ENCODE measurements at places on chromosomes 1 and 21.

- DNase-seq, result no peak
Measured at GRCh38 chr1:240239309-240239708, 147.6 kb downstream of the FMN2 start.

DNA sequence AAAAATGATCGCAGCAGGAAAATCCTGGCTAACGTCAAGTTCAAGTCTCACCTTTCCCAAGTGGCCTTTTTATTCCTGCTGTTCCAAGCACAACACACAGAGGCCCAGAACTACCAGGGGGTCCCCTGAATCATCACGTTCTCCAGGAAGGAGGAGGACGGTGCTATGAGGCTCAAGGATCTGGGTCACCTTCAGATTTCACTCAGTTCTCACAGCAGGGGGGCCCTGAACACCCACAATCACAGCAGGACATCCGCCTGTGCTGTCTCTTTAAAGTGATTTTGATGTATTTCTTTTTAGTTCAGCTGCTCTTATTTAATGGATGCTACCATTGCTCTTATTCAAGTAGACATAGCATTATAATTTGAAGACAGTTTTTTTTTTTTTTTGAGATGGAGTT is 173.4 kb downstream of the HUNK start:
- no peak for DNase-seq

DNA sequence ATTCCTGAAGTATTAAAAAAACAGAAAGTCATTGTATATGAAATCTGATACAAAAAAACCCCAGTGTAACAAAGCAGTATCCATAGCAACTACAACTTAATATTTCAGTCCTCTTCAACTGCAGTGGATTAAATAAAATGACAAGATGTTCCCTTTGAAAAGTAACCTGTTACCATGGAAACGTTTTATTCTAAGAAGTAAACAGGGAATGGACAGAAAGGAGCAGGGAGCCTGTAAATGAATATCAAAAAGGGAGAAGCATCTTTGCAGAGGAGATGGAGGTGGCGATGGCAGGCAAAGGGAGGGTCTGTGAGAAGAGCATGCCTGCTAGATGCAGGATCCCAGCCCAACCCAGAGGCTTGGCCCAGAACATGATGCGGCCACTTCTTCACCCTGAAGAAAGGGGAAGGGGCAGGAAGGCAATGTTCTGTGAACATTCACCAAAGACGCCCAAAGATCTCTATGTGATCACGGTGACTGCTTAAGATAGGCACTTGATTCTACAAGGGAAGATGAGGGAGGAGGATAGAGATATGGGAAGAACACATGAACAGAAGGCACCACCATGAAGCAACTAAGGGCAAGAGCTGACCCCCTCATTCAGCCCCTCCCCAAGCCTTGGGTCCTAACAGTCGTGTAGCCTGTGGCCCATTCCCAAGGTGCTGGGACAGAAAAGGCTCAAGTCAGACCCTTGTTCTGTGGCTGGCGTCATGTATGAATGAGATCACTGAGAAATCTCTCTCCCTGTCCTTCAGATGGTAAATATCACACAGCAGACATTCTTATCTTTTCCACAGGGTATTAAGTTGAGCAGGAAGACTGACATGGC is 200.0 kb downstream of the SLC45A1 start:
- peak; percentile 61 for DNase-seq

DNA sequence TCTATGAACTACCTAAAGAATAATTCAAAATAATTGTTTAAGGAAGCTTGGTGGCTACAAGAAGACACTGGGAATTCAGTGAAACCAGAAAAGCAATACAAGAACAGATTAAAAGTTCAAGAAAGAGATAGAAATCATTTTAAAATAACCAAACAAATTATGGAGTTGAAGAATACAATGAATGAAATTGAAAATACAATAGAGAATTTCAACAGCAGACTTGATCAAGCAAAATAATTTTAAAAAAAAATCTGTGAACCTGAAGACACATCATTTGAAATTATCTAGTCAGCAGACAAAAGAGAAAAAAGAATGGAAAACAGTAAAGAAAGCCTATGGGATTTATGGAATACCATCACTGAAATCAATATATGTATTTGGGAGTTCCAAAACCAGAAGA is 31.2 kb upstream of the WNT2B start:
- no peak for DNase-seq

GRCh38 chr1:70086897-70087296 is 118.5 kb downstream of the LRRC40 start:
- no peak for DNase-seq

DNA sequence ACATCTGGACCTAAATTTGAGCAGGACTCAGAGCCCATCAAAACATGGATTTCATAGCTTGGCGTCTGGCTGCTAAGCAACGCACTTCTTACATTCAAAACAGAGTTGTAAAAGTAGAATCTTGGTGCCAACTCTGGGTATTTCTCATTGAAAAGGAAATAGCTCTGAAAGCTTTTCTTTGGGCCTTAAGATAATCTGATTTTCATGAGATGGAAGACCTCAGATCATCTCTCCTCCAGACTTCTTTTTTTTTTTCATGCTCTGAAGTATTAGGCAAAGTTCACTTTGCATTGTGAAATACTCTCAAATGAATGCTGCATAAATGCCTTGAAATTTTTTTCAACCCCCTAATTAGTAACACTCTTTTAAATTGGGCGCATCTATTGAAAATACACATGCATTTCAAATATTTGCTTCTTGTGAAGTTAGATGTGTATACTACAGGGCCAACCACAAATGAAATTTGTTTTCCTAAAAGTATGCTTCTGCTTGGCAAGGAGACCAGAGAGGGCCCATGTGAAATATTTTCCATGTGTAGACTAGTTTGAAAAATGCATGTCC is 4.2 kb downstream of the ADAMTS5 start:
- no peak for DNase-seq

DNA sequence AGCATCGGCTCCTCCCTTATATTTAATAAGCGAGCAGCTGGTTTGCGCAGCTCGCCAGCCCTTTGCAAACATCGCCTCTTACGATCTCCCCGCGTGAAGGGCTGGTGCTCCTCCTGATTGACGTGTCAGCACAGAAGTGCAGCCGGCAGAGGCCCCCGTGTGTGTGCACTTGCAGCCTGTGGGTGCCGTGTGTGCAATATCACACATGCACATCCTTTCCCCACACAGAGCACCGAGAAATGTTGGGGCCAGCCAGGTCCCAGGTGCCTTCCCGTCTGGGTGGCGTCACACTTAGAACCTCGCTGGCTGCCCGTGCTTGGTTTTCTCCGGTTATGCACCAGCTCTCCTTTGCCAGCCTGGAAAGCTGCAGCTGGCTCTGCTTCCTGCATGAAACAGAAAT is 126.6 kb upstream of the AJAP1 start:
- no peak for DNase-seq

- no peak for DNase-seq
Measured at GRCh38 chr1:29519788-29520110, 283.4 kb downstream of the PTPRU start.

- no peak for DNase-seq
Measured at GRCh38 chr1:170935231-170935630, at the start of gene MROH9. Gene MROH9, plus strand, starts transcription at chr1:170935534. Its CDS starts 10,023 bp downstream, at chr1:170945557.

DNA sequence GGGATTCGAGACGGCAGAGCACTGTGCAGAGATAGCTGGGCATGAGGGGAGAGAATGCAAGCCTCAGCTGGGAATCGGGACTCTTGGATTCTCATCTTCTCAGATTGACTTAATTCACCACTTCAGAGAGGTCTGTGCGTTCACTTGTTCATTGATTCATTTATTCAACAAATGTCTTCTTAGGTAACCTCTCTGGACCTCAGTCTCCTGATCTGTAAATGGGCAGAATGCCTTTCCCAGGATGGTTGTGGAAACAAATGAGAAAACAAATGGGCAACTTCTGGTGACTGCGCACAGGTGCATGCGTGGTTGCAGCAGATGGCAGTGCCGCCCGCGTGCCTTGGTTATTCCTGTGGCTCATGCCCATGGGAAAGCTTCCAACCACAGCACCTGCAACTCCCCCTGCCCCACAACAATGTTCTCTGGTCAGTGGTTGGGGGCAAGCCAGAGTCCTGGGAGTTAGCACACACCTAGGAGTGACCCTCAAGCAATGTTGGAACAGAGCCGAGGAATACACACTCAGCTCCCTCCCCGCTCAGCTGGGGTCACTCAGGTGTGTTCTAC is 110.1 kb upstream of the RUNX3 start:
- no peak for DNase-seq

DNA sequence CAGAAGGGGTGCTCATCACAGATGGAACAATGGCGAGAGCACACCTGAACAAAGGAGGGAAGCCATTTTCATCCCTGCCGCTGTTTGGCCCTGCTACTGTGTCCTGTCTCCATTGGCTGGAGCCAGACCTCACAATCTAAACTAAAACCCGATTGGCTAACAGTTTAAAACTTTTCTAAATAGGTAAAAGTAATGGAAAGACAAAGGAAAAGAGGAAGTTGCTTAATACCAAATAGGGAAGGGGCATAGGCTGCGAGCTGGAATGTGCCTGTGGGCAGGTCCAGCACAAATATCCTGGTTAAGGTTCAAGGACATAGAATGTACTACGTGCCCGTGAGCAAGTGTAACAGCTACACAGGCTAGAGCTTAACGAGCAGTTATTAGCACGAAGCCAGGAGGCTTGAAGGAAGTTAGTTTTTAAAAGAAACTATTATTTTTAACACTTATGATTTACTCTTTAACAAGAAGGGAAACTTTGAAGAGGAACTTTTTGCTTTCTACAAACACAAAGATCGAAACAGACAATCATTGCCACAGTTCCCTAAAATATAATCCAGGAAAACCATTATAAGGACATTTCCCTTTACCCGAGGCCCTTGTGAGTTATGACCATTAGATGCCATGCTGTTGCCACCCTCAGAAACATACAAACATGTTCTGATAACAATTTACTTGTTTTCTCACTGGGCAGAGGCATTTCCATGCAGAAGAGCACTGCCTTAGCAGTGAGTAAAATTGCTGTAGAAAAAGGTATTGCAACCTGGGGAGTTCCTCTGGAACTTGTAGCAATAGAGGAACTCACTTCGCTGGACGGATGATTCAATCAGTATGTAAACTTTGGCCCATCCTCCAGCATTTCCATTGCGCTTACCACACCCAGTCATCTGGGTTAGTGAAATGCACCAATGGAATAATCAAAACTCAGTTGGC is 4.8 kb upstream of the PTTG1IP start:
- peak; percentile 73 for DNase-seq

- peak; percentile 66 for DNase-seq
Measured at GRCh38 chr1:200180821-200181220, 153.3 kb downstream of the NR5A2 start.

GRCh38 chr1:175757381-175758015 is 14.1 kb upstream of the TNR start:
- peak; percentile 2 for DNase-seq

DNA sequence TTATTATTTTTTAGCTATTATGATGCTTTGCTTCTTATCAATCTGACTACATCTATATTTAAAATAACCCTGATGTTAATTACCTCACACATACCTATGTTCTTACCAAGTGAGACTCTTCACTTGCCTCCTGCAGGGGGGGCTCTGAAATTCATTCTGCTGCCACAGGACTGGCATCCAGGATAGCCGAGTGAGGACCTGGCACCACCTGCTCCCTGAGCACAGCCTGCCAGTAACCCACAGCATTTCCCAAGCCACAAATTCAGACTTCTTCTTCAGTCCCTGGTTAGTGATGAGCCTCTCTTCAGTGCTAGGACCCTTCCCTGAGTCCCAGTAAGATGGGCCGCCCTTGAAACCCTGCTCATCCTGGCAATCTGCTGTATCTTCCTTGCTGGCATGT is 296.5 kb upstream of the PLXNA2 start:
- no peak for DNase-seq

DNA sequence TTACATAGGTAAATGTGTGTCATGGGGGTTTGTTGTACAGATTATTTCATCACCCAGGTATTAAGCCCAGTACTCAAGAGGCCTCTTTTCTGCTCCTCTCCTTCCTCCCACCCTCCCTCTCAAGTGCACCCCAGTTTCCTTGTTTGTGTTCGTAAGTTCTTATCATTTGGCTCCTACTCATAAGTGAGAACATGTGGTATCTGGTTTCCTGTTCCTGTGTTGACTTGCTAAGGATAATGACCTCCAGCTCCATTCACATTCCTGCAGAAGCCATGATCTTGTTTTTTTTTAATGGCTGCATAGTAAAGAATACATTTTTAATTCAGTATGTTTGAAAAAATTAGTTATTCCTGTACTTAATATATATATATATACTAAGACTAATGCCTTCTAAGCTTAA is 107.7 kb downstream of the CLDN17 start:
- DNase-seq, result no peak

DNA sequence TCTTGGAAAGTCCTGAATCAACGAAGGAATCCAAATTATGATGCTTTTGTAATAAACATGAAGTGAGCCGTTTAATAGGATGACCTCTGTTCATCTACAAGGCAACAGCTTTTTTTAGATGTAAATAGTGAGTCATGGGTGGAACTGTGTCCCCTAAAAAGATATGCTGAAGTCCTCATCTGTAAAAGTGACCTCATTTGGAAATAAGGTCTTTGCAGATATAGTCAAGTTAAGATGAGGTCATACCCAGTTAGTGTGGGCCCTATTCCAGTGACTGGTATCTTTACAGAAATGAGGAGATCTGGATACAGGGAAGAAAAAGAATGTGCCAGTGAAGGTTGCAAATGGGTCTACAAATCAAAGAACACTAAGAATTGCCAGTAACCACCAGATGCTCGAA is 1287.3 kb upstream of the ADGRL4 start:
- no peak for DNase-seq

GRCh38 chr21:20882462-20883407 is 115.5 kb upstream of the NCAM2 start:
- no peak for DNase-seq

GRCh38 chr1:53369761-53370160 is 41.9 kb upstream of the LRP8 start:
- DNase-seq, result no peak

GRCh38 chr1:172763057-172763456 is 104.2 kb downstream of the FASLG start:
- DNase-seq, result no peak

- DNase-seq, result no peak
Measured at GRCh38 chr1:224411766-224412165, 22.8 kb downstream of the WDR26 start.

DNA sequence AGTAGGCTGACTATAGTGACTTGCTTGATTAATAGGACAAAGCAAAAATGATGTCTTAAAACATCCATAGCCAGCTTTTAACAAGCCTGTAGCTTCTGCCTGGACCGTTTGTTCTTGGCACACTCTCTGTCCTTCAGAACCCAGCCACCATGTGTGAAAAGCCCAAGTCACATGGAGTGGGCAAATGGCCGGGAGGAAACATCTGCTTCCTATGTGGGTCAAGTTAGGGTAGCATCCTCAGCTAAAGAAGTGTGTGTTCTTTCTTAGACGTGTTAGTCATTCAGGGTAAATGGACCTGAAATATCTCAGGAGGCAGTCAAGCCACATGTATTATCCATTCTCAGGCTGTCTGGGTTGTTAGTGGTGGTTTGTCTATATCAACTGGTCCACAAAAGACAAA is 23.4 kb downstream of the RD3 start:
- DNase-seq, result no peak

DNA sequence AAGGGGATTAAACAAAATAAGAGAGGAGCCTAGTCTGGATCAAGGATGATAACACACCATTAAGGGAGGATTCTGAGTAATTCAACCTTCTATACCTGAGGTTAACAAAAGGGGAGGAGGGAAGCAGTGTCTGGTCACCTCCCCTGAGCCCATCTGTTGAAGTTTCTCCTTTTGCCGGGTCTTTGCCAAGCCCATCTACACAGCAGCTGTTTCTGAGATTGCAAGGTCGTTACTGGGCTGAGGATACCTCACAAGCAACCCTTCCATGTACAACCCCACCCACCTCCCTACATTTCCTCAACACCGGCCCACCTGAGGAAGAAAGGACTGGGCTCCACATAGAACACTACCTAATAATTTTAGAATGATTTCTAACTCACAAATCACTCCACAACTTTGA is 26.3 kb downstream of the LRRC52 start:
- no peak for DNase-seq

Measured in renal cortical epithelial cell (primary cell).